Esophagus squamous epithelium (tissue), 5 donors: ENCODE measurements at places on chromosomes 5 and 9. TPM values are rescaled to one million over a fixed set of nuclear protein-coding genes. Genes with fewer than 3 reads are reported as not detected.

GRCh38 chr9:102225841-102226441 is 487.5 kb upstream of the GRIN3A start:
- H3K27ac ChIP-seq, result no peak overlapping the region
- no peaks in the 10 kb centered on the region for H3K27me3 ChIP-seq
- H3K4me1 ChIP-seq, result no peaks in the 10 kb centered on the region
- no peaks in the 10 kb centered on the region for H3K36me3 ChIP-seq
- no peak for DNase-seq

DNA sequence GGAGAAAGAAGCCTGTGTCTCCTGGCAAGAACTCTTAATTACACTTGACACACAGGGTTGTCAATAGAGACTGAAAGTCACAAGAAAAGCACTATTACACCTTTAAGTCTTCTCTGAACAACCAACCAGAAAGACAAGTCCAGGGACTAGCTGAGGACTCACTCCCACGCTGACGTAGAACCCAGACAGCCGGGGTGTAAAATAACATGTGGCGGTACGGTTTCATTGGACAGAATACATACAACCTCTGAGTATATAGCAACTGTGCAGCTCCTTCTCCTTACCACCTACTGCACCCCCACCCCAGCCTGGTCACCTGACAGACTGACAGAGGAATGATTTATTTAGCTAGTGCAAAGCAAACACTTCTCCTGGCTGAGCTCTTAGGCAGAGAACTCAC is 103.4 kb upstream of the RASEF start:
- no peaks in the 10 kb centered on the region for H3K36me3 ChIP-seq
- H3K4me3 ChIP-seq, result no peak overlapping the region
- H3K27me3 ChIP-seq, result no peaks in the 10 kb centered on the region

DNA sequence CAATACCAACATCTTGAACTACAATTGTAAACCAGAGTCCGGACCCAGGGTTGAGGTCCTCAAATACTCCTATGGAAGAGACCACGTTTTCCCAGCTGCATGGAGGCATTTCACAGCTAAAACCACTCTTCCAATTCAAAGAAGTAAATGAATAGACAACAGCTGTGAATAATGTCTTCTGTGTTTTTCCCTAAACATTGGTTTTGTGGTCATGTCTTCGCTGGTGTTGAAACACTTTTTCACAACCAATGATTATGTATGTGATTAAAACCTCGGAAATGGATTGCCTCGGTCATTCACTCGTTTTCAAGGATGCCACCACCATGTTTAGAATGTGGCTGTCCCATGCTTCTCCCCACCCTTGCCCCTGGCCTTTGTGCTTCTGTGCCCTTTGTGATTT is 9.4 kb upstream of the TENT4A start:
- H3K27me3 ChIP-seq, result peaks cover 16% of the 10 kb centered on the region
- peak overlapping the region; percentile 74 for H3K27ac ChIP-seq
- DNase-seq, result no peak
- H3K4me1 ChIP-seq, result peaks cover 10% of the 10 kb centered on the region

- no peaks in the 10 kb centered on the region for H3K36me3 ChIP-seq
- H3K27ac ChIP-seq, result no peak overlapping the region
- no peak overlapping the region for H3K4me3 ChIP-seq
- H3K4me1 ChIP-seq, result peaks cover 14% of the 10 kb centered on the region
- peaks cover 20% of the 10 kb centered on the region for H3K27me3 ChIP-seq
Measured at GRCh38 chr5:159405611-159406031, 75.3 kb upstream of the IL12B start.

GRCh38 chr9:136625101-136626065 is 37.3 kb upstream of the EGFL7 start:
- no peak for DNase-seq
- no peak overlapping the region for H3K4me3 ChIP-seq
- no peaks in the 10 kb centered on the region for H3K27me3 ChIP-seq

- no peak for DNase-seq
- no peaks in the 10 kb centered on the region for H3K36me3 ChIP-seq
- no peaks in the 10 kb centered on the region for H3K27me3 ChIP-seq
- H3K27ac ChIP-seq, result peak overlapping the region; percentile 38
- H3K4me3 ChIP-seq, result no peak overlapping the region
- no peaks in the 10 kb centered on the region for H3K4me1 ChIP-seq
Measured at GRCh38 chr9:12809720-12810119, 34.9 kb downstream of the LURAP1L start.

DNA sequence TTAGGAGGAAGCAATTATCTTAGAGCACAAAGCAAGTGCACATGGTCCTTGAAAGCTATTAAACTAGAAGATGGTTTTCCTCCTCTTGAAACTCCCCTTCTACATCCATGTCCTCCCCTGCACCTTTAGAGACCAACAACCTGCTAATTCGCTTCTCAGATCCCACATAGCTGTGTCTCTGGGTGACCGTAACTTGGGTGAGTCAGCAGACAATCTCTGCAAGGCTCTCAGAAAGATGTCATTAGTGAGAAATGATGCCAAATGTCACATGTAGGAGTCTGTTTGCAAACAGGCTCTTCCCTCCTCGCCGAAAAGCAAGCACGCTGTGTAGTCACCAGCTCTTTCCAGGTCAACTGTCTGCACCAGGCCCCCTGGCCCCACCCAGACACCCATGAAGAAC is 291.8 kb downstream of the SLIT3 start:
- no peaks in the 10 kb centered on the region for H3K27me3 ChIP-seq
- no peak for DNase-seq
- H3K36me3 ChIP-seq, result no peaks in the 10 kb centered on the region
- no peak overlapping the region for H3K27ac ChIP-seq
- H3K4me1 ChIP-seq, result no peaks in the 10 kb centered on the region

DNA sequence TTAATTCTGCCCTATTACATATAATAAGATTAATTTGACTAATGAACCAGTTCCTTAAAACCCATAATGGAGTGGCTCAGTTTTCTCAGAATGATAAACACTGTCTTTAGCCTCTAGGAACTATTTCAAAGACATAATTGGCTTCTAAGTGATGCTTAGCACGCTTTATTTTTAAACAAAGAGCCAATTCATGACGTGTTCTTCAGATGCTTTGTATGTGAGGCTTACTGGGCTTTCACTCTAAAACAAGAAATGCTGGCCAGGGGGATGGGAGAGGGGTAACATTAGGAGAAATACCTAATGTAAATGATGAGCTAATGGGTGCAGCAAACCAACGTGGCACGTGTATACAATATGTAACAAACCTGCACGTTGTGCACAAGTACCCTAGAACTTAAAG is 7.6 kb upstream of the SFXN1 start:
- no peaks in the 10 kb centered on the region for H3K36me3 ChIP-seq
- H3K4me1 ChIP-seq, result peaks cover 55% of the 10 kb centered on the region
- no peaks in the 10 kb centered on the region for H3K27me3 ChIP-seq

GRCh38 chr5:97851036-97851435 is 668.0 kb upstream of the RIOK2 start:
- DNase-seq, result no peak
- H3K36me3 ChIP-seq, result no peaks in the 10 kb centered on the region
- H3K27me3 ChIP-seq, result no peaks in the 10 kb centered on the region
- H3K4me1 ChIP-seq, result no peaks in the 10 kb centered on the region
- H3K4me3 ChIP-seq, result no peak overlapping the region

DNA sequence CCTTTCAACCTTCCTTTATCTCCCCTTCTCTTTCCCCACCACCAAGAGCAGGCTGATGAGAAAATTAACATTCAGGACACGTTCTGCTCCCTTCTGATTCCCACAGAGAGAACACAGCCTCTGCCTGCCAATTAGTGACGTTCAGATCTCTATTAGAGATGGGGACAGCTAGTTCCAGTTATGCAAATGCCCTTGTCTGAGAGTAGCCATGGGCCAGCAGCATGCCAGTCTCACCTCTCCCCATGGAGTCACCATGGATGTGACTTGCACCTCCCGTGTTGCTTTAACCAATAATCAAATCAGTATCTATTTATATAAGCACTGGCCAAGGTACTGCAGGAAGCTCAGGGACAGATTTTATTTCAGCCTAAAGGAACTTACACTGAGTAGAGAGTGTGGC is 61.3 kb downstream of the KCNIP1 start:
- H3K27me3 ChIP-seq, result peaks cover 35% of the 10 kb centered on the region
- no peak for DNase-seq
- no peak overlapping the region for H3K4me3 ChIP-seq

- no peaks in the 10 kb centered on the region for H3K36me3 ChIP-seq
- no peaks in the 10 kb centered on the region for H3K27me3 ChIP-seq
- DNase-seq, result no peak
- no peak overlapping the region for H3K27ac ChIP-seq
- no peaks in the 10 kb centered on the region for H3K4me1 ChIP-seq
Measured at GRCh38 chr5:96506376-96506775, 73.3 kb upstream of the PCSK1 start.

GRCh38 chr9:138101444-138102234 is 224.1 kb downstream of the CACNA1B start:
- H3K36me3 ChIP-seq, result no peaks in the 10 kb centered on the region
- no peaks in the 10 kb centered on the region for H3K4me1 ChIP-seq
- no peak for DNase-seq
- H3K27me3 ChIP-seq, result peaks cover 38% of the 10 kb centered on the region

DNA sequence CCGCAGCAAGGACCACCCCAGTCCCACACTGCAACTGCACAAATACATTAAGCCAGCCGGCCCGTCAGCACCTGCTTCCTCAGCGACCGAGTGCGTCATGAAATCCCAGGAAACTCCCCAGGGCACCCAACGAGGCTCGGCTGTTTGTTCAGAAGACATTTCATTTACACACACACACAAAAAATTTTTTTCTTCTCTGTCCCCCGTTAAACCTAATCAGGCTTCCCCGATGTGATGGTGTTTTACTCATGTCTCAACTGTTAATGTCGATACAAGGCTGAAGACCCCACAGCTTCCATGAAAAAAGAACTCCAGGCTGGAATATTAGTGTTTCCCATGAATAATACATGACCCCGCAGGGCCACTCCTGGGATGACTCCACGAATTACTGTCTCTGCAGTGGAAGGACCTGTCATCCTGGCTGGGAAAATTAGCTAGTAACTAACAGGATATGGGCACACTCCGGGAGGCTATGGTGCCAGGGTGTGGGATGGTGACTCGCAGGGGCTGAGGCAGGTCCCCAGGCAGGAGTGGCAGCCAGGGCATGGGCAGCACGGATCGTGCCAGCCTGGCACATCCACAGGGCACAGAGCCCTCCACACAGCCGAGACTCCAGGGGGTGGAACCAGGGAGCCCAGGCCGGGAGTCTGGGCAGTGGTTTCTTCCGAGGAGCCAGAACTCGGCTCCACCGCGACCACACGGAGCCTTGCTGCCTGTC is 102.4 kb downstream of the VAV2 start:
- H3K36me3 ChIP-seq, result no peaks in the 10 kb centered on the region
- no peak for DNase-seq
- no peak overlapping the region for H3K4me3 ChIP-seq
- peaks cover 24% of the 10 kb centered on the region for H3K4me1 ChIP-seq

GRCh38 chr5:74576941-74577456 is 63.5 kb downstream of the ENC1 start:
- peaks cover 17% of the 10 kb centered on the region for H3K4me1 ChIP-seq
- H3K27me3 ChIP-seq, result no peaks in the 10 kb centered on the region

- no peaks in the 10 kb centered on the region for H3K27me3 ChIP-seq
- no peaks in the 10 kb centered on the region for H3K36me3 ChIP-seq
- peaks cover 52% of the 10 kb centered on the region for H3K4me1 ChIP-seq
- peak overlapping the region; percentile 84 for H3K27ac ChIP-seq
- no peak for DNase-seq
Measured at GRCh38 chr5:172405226-172406107, 48.9 kb downstream of the SH3PXD2B start.

- H3K4me3 ChIP-seq, result no peak overlapping the region
- DNase-seq, result no peak
- H3K36me3 ChIP-seq, result no peaks in the 10 kb centered on the region
- no peaks in the 10 kb centered on the region for H3K4me1 ChIP-seq
- H3K27me3 ChIP-seq, result no peaks in the 10 kb centered on the region
- H3K27ac ChIP-seq, result no peak overlapping the region
Measured at GRCh38 chr9:89725271-89725670, 120.5 kb downstream of the GADD45G start.

DNA sequence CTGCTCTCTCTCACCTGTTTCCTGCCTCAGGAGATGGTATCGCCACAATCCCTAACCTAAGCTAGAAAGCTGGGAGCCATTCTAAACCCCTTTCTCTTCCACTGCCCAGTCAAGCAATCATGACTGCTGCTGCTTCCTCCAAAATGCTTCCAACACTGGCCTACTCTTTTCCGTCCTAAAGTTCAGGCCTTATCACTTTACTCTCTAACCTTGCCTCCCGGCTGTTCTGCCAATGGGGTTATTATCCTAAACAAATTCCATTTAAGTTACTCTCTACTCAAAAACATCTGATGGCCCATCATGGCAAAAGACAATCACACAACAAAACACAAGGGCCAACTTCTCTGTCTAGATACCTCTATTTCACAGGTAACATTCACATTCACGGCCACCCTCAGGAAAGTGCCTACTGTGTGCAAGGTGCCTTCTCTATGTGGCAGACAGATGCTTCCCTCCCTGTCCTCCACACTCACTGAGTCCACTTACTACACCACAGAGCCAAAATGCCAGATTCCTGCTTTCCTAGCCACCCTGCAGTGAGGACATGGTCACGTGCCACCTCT is 168.0 kb downstream of the CDK5RAP2 start:
- no peak overlapping the region for H3K4me3 ChIP-seq
- DNase-seq, result no peak
- no peaks in the 10 kb centered on the region for H3K4me1 ChIP-seq
- no peak overlapping the region for H3K27ac ChIP-seq

DNA sequence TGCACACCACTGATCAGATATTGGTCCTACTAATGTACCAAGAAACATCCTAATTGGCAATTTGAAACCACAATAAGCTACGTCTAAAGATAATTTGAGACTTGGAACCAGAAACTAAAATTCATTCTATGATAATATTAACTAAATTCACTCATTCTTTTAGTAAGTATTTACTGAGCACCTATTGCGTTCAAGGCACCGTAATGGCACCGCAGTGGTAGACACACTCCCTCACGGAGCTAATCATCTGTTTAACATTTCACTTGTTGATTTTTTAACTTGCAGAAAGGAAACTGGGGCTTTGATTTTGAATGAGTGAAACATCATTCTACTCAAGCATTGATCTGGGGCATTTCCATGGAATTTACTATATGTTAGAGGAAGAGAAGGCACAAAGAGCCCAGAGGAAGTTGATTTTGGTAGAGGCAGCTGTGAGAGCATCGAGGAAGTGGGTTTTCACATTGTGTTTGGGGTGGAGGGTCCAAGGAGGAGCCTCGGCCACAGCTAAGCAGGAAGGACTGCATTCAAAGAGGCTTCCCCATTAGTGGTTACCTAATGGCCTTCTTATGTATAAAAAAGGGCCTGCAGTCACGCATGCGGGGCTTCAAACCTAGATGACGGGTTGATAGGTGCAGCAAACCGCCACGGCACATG is 7.1 kb downstream of the RAPGEF1 start:
- H3K4me3 ChIP-seq, result no peak overlapping the region
- H3K27me3 ChIP-seq, result no peaks in the 10 kb centered on the region
- peak overlapping the region; percentile 74 for H3K27ac ChIP-seq
- H3K36me3 ChIP-seq, result no peaks in the 10 kb centered on the region

- no peaks in the 10 kb centered on the region for H3K4me1 ChIP-seq
- H3K36me3 ChIP-seq, result peaks cover 9% of the 10 kb centered on the region
- no peak for DNase-seq
- H3K4me3 ChIP-seq, result no peak overlapping the region
- no peaks in the 10 kb centered on the region for H3K27me3 ChIP-seq
Measured at GRCh38 chr5:9156282-9156681, 389.6 kb downstream of the SEMA5A start.

Gene BASP1
- 16.7 TPM for total RNA-seq

Gene ETF1
- total RNA-seq, result 132 TPM

Gene IL17B
- 2.5 TPM for total RNA-seq

Gene PHF24
- 0.57 TPM for total RNA-seq

Gene HBEGF
- 72.4 TPM for total RNA-seq

Gene SLC6A7
- total RNA-seq, result not detected

Gene GRAMD2B
- 29.0 TPM for total RNA-seq

Gene GTF3C4
- 12.5 TPM for total RNA-seq

Gene GABRB2
- total RNA-seq, result not detected

Gene PCDHGB2
- total RNA-seq, result 1.1 TPM

Gene ADGRV1
- total RNA-seq, result 14.1 TPM

Gene CCDC183
- total RNA-seq, result 2.1 TPM

Gene FAT2
- total RNA-seq, result 86.5 TPM
